Posterior vena cava (tissue), 2 donors: ENCODE measurements at places on chromosomes 12 and 14.
A peak's percentile ranks its signal among the peaks of the same experiment; 100 is the strongest.

GRCh38 chr14:59511916-59512575, 27.7 kb downstream of the JKAMP start:
- no peak for DNase-seq

GRCh38 chr14:89681086-89682018, 264.3 kb upstream of the FOXN3 start:
- DNase-seq: no peak

GRCh38 chr12:100141998-100142850, 450 bp downstream of the BLTP3B start:
- peak; percentile 84 for DNase-seq

- DNase-seq: no peak
These were observed 107.6 kb downstream of the RFLNA start for GRCh38 chr12:124402248-124403066.

DNA sequence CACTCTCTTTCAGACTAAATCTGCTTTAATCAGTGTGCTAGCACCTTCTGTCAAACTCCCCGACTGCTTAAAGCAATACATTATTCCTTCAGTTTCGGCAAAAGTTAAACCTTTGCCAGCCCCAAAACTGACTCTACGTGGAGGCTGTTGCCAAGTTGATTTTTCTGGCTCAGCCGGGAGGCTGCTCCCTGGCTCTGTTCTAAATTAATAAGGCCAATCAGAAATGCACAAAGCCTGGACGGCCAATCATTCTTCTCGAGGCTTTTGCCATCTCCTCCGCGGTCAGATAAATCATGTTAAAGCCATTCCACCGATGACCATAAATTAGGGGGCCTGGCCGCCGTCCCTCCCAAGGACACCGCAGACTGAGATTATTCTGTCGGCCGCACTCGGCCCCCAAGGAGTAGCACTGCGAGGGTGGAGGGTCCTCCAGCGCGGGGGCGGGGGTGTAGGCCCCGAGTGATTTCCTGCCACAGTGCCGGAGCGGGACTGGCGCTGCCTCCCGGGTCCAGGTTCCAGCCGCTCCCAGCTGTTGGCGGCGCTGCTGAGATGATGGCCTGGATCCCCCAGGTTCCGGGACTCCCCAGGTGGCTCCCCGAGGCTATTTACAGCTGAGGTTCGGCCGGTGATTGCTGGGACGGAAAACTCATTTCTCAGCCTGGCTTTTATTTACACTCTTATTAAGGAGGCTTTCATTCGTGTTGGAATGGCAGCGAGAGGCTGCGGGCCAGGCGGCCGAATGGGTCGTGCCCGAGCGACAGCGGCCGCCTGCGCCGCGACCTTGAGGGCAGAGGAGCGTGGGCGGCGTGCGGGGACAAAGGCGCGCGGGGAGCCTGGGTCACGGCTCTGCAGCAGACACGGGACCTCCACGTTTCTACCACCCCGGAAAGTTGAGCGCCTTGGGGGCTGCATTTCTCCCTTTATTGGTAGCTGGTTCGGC, 165.1 kb downstream of the MON2 start:
- DNase-seq: peak; percentile 88

GRCh38 chr12:124721501-124722162, 142.0 kb downstream of the SCARB1 start:
- no peak for DNase-seq

GRCh38 chr12:107236824-107237511, 143.6 kb upstream of the CRY1 start:
- DNase-seq: no peak

- no peak for DNase-seq
These were observed 153.5 kb upstream of the HMGA2 start for GRCh38 chr12:65670775-65671174.
